Hematopoietic multipotent progenitor cell treated with erythropoietin and hydrocortisone succinate and interleukin-3 and kit ligand, for 6 days (in vitro differentiated cells): ENCODE measurements at places on chromosomes 11 and 22.

GRCh38 chr22:41563051-41563711 lies 2.4 kb downstream of the CSDC2 start:
- no peak for DNase-seq

DNA sequence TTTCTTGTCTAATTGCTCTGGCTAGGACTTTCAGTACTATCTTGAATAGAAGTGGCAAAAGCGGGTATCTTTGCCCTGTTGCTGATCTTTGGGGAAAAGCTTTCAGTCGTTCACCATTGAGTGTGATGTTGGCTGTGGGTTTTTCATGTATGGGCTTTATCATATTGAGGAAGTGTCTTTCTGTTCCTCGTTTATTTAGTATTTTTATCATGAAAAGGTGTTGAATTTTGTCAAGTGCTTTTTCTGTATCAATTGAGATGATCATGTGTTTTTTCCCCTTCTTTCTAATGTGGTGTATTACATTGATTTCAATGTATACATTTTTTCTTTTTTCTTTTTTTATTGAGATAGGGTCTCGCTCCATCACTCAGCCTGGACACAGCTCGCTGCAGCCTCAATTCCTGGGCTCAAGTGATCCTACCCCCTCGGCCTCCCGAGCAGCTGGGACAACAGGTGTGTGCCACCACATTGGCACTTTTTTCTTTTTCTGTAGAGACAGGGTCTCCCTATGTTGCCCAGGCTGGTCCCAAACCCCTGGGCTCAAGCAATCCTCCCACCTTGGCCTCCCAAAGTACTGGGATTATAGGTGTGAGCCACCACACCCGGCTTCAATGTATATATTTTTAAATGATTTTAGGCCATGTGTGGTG lies 5.3 kb upstream of the GNB1L start:
- DNase-seq = no peak

DNA sequence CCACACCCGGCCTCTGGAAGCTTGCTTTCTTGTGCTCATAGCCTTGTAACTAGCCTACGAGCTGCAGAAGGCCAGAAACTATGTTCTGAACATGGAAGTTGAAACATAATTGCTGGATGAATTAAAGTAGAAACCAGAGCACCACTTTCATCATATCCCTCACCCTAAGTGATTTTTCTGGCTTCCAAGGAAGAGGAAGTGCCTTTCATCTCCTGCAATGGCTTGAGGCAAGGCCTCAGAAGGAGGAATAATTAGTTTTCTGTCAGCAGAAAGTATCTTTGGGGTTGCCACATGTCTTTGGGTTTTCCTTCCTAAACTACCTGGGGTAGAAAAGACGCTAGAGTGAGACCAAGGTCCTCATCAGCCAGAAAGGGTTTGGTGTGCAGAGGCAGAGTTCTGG lies 14.5 kb downstream of the RPL27A start:
- DNase-seq = no peak

DNA sequence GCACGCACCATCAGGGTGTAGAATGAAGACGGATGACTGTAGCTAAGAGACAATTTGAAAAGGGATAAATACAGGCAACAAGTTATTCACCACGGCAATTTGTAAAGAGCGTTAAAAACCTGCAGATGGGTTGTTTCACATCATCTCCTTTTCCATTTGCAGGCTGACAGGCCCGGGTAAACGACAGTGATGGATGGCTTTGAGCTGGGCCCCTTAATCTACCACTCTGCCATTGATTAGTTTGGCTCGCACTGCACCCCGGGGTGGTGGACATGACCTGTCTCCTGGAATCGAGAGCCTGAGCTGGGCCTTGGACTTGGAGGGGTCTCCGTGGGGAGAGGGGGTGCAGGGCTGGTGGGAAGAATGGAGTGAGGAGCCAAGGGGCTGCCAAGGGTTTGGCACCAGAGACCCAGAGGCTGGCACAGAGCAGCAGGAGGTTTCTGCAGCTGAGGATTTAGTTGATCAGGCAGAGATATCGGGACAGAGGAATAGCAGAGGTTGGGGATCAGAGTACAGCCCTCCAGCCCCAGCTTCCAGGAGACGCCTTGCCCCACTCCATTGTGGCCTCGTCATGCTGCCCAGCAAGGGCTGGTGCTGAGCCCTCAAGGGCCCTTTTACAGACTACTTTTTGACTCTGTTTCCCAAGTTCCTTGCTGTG lies 110.6 kb upstream of the NECTIN1 start:
- DNase-seq = no peak

DNA sequence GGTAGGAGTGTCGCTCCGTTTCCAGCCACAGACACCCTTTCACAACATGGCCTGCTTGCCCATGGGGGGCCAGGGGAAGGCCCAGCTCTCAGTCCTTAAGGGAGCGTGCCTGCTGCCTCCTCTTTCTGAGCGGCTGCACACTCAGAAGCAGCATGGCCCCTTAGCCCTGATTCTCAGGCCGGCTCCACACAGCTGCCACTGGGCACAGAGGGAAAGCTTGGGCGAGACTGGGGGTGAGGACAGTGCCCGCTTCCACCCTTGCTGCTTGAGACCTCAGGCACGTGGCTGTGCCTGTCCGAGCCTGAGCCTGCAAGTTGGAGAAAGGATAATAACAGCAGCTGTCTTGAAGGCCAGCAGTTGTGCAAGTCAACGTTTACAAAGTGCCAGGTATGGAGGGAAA lies 416.3 kb downstream of the SHANK2 start:
- DNase-seq = no peak

DNA sequence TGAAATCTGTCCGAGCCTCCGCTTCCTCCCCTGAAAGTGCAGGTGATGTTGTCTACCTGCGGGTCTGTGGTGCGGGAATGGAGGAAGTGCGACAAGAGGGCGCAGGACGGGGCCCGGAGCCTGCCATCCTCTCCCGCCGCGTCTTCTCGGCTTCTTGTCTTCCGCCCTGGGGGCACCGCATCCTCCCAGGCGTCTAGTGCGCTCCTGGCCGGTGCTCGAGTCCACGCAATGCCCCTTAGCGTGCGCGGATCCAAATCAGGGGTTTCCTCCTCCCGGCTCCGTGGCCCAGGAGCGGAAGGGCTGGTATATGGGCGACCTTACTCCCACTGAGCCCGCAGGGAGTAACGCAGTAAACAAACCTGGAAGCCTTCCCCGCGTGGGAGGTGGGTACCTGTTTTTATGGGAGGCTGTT lies 405 bp downstream of the SFI1 start:
- peak; percentile 54 for DNase-seq

DNA sequence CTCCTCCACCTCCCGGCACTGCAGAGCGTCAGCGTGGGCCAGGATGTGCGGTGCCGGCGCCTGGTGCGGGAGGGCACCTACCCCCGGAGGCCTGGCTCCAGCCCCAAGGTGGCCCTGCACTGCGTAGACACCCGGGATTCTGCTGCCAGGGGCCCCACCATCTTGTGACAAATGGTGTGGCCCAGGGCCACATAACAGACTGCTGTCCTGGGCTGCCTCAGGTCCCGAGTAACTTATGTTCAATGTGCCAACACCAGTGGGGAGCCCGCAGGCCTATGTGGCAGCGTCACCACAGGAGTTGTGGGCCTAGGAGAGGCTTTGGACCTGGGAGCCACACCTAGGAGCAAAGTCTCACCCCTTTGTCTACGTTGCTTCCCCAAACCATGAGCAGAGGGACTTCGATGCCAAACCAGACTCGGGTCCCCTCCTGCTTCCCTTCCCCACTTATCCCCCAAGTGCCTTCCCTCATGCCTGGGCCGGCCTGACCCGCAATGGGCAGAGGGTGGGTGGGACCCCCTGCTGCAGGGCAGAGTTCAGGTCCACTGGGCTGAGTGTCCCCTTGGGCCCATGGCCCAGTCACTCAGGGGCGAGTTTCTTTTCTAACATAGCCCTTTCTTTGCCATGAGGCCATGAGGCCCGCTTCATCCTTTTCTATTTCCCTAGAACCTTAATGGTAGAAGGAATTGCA lies 13.5 kb downstream of the TSKU start:
- DNase-seq = no peak

- no peak for DNase-seq
Measured at GRCh38 chr11:7569044-7569443, 55.2 kb downstream of the PPFIBP2 start.

DNA sequence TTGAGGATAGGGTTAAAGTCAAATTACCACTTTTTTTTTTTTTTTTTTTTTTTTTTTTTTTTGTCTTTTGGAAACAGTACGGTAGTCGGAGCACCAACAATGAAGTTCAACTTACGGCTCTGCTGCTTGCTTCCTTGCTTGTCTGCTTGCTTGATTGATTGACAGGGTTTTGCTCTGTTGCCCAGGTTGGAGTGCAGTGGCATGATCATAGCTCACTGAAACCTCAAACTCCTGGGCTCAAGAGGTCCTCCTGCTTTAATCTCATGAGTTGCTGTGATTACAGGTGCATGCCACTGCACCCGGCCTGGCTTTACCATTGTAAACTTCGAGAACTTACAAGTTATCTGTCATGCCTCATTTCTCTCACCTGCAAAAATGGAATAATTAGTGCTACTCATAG lies 5.8 kb downstream of the SGSM3 start:
- no peak for DNase-seq

- no peak for DNase-seq
Measured at GRCh38 chr11:47773882-47774281, 6.7 kb upstream of the FNBP4 start.

DNA sequence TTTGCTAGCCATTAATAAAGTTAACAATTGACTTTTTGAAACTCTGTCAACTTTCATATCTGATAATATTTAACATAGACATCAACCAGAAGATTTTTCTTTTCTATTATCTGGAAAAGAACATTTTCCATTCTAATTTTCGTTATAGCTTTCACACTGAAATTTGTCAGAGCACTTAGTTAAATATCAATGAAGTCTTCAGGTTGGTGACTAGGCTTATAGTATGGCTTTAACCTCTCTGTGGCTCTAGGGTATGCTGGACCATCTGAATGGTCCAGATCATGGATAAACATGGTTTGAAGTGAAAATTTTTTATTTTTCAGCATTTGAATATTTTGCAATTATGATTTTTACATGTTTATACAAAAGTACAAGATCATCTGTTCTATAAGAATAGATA lies 548.1 kb downstream of the CNTN5 start:
- no peak for DNase-seq

DNA sequence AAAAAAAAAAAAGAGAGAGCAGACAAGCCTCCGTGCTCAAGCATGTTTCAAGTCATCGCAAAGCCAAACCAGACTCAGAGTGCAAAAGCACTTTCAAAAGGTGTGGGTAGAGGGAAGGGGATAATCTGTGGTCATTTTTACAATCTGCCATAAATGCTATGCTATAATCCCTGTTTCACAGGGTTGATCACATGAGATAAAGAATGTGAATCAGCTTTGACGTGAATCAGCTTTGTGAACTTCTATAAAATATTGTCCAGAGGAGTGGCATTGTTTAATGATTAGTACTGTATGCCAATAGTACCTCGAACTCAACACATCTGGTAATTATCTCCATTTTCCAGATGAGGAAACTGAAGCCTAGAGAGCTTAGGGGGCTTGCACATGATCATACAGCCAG lies 20.0 kb upstream of the POLD3 start:
- DNase-seq = no peak

- DNase-seq = no peak
Measured at GRCh38 chr22:33864723-33865130, 55.5 kb downstream of the LARGE1 start.

DNA sequence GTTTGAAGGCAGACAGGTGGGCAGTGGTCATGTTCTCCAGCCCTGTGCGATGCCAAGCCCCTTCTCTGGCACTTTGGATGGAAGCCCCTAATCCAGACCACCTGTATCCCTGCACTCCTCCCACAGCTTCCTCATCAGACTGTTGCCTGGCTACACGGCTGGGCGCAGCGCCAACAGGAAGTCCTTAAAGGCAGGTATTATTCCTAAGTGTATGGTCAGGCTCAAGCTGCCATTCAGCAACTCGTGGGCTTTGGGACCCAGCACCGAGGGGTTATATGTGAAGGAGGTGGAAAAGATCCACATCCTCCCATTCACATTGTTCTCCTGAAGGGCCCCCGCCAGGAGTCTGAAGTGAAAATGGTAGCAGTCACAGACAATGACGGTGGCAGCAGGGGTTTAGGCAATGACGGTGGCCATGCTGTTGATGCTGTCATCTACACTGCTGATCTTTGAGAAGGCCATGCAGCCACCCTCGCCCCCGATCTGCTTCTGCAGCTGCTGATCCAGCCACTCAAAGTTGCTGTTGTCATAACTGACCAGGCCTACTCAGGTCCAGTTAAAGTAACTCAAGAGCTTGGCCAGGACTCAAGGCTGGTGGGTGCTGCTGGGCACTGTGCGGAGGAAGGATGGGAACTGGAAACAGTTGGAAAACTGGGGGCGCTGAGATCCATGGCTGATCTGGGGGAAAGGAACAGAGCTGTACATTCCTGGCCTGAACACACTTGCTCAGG lies 27.7 kb downstream of the OR6Q1 start:
- DNase-seq = no peak

DNA sequence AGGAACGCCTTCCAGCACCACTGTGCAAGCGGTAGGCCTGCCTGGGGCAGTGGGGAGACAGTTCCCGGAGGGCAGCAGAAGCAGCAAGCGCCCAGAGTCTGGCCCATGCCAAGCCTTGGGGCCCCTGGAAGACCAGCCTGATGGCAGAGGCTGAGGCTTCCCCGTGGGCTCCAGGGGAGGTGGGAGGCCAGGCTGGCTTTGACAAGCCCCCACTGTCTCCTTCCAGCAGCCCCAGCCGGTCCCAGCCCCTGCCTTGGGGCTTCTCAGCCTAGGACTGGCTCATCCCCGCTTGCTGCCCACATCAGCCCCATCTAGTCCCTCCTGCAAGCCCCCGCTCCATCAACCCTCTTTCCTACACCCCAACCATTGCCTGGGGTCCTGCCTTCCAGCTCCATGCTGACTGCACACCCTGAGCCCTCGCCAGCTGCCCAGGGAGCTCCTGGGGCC lies 46.7 kb downstream of the IGF2 start:
- no peak for DNase-seq

GRCh38 chr11:131710511-131710910 lies 340.1 kb downstream of the NTM start:
- DNase-seq = no peak

- DNase-seq = no peak
Measured at GRCh38 chr22:46974077-46974476, 211.6 kb downstream of the TBC1D22A start.

GRCh38 chr11:19445771-19446170 lies 205.0 kb upstream of the E2F8 start:
- DNase-seq = no peak

- no peak for DNase-seq
Measured at GRCh38 chr11:18526130-18526520, 617 bp downstream of the TSG101 start.

DNA sequence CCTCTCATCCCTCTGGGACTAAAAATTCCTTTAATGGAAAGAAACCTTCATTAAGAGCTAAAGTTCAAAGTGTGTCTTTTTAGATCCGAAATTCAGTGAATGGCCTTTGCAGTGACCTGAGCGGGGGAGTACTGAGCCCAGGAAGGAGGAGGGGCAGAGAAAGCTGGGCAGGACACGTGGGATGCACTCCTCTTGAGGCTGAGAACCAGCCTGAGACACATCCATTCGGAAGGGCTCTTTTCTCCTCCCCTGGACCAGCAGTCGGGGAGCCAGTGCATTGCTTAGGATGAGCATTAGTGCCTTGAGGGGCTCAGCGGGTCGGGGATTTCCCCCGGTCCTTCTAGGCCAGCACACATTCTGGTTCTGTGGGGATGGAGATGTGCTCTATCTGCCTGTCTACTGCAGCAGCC lies 258.9 kb upstream of the B3GAT1 start:
- no peak for DNase-seq

GRCh38 chr22:47335460-47335859 lies 573.0 kb downstream of the TBC1D22A start:
- DNase-seq = no peak

GRCh38 chr11:88329563-88330250 lies 7.8 kb downstream of the CTSC start:
- no peak for DNase-seq
